ENCODE measurements at places on chromosomes 16 and 17.

DNA sequence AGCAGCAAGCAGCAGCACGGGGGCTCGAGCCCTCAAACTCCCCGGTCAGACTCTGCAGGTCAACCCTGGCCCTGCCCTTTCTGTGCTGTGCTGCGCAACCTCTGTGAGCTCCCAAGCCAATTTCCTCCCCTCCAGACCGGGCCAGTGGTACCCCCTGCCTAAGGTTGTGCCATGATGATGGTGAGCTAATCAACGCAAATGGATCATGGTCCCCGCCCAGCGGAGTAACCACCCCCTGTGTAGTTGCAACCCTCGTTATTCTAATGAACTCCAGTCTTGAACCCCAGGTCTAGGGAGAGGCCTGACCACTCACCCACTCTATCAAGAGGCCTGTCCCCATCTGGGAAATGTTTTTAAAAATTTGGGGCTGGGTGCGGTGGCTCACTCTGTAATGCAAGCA lies 201.8 kb upstream of the FOXF1 start:
- DNase-seq = no peak

GRCh38 chr16:55242667-55243066 lies 81.3 kb upstream of the IRX6 start:
- DNase-seq = no peak

- DNase-seq = no peak
Observed at GRCh38 chr17:19755392-19755791, 7.3 kb upstream of the ALDH3A1 start.

DNA sequence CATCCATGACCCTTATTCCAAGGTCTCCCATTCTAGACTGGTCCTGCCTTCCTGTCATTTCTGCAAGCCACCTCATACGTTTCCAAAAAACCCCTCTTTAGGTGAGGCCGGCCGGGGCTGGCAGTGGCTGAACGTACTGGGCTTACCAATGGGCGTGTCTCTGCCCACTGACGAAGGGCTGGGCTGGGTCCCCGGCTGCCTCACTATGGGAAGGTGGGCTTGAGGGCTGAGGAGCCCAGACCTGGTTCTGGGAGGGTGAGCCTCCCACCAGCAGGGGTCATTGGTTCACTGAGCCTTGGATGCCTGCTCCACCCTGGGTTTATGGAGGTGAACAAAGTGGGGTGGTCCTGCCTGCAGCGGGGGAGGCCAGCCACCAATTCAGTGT lies 19.9 kb downstream of the KDM8 start:
- no peak for DNase-seq

DNA sequence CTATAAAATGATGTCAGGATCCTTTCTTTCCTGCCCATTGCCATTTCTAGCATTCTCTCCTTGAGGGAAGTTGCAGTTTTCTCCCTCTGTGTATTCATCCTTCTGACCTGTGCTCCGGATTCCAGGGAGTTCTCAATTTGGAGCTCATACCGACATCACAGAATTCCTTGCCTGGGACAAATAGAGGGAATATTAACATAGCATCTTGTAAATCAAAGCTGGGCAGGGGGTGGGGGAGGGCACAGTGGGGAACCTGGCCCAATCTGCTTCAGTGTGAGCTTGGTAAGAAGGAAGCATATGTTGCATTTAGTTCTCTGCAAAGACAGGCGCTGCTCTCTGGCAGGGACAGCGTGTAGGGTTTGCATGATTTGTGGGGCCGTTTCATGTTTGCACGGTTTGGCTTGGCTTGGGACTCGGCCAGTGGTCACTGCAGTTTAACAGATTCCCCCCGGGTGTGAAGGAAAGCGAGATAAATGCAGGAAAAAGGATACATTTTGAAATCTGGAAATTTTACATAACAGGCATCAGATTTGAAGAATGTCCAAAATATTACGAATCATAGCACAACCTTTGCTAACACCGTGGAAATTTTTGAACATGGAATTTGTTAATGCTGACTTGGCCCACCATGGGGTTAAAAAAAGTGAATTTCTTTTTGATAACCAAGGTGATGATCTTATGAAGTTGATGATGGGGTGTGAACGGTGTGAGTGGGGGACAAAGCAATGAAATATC lies 178.0 kb downstream of the WWOX start:
- DNase-seq = no peak

DNA sequence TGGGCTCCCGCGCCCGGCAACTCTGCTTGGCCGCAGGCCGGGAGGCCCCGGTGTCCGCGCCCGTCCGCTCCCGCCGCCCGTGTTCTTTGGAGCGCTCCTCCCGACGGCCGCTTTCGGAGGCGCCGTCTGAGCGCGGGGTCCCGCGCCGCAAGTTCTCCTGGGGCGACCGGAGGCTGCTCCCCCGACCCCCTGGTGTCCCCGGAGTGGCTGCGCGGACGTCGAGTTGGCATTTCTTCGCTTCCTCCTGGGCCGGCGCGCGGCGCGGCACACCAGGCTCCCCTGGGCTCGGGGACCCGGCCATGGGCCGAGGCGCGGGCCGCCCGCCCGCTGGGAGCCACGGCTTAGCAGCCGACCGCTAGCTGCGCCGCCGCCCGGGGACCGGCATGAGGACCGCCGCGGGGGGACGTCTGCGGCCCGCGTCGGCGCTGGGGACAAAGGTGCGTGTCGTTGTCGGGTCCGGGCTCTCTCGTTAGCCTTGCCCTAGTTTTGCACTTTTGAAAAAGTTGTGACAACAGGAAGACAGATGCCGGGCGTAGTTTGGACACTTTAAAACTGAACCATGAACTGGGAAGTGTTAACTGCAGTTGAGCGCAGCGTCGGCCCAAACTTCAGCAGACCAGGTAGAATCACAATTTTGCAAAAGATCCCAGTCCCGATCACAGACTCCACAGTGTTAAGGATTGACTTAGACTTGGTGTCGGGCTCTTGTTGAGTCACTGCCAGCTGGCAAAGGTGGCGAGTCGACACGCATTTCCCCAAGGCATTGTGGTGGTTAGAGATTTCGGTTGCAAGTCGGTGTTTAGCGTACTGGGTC lies 700 bp downstream of the UBN1 start:
- peak; percentile 7 for DNase-seq

- DNase-seq = no peak
Observed at GRCh38 chr16:85149776-85150175, 37.5 kb upstream of the CIBAR2 start.

DNA sequence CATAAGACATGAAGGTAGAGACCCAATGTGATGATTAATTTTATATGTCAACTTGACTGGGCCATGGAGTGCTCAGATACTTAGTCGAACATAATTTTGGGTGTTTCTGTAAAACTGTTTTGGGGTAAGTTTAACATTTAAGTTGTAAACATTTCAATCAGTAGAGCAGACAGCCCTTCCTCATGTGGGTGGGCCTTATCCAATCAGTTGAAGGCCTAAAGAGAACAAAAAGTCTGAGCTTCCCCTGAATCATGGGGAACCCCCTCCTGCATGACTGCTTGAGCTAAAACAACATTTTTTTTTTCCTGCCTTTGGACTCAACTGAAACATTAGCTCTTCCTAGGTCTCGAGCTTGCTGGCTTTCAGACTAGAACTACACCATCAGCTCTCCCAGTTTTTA lies 327.3 kb upstream of the SOX9 start:
- DNase-seq = no peak

DNA sequence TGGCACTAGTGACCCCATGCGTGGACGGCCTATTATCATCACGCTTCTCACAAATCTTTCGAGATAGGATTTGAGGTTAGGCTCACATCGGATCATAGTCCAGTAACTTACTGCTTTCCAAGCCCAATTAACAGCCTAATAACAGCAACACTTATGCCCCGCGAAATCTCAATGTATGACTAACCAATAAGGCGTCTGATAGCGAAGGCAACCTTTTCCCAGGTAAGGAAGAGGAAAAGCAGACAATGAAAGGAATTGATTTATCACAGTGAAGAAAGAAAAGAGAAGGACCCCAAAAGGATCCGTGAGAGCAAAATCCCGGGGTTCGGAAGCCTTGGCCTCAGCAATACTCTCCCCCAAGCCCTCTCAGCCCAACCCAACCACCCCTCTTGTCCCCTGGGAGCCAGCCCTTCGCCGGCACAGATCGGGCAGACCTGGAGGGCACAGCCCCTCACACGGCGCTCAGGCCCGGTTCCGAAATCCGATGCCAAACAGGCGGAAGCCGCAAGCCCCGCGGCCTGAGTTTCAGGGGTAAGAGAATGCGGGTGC lies 534 bp downstream of the GPATCH8 start:
- DNase-seq = no peak

GRCh38 chr17:41332239-41332638 lies 16.7 kb upstream of the KRTAP17-1 start:
- no peak for DNase-seq

DNA sequence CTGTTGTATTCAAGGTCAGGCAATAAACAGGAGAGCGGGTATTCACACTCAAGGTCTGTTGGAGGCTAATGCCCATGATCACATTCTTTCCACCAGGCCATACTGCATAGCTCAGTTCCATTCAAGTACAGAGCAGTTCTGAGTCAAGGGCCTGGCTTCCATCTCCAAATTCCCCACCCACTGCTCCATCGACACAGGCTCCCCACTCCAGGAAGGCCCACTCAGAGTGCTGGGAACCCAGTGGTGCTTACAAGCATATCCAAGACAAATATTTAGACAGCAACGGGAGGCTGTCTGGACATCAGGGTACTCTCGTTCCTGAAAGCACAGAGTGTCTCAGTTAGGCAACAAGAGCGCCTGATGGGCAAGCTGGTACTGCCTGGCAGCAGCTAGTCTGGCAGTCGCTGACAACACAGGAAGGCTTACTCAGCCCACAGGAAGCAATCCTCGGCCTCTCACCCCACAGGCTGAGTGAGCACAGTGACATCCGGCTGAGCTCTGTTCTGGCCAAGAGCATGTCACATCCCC lies 40.9 kb downstream of the RFFL start:
- peak; percentile 55 for DNase-seq
